ENCODE measurements at places on chromosomes 13 and 19.

DNA sequence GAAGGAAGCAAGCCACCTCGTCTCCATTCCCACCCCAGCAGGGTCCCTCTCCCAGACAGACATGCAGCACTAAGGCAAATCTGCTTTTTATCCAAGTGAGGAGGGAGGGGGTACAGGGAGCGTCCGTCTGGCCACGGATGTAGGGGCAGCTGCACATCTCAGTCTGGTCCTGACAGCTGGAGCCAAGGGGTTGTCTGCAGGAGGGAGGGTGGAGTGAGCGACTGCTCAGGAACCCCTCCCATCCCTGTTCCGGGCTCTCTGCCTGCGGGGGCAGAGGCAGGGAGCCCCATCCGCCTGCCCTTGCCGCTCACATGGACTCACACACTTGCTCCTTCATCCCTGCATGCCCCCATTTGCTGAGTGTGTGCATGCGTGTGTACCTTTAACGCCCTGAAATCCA lies 2.5 kb downstream of the TMEM190 start:
- DNase-seq: no peak

DNA sequence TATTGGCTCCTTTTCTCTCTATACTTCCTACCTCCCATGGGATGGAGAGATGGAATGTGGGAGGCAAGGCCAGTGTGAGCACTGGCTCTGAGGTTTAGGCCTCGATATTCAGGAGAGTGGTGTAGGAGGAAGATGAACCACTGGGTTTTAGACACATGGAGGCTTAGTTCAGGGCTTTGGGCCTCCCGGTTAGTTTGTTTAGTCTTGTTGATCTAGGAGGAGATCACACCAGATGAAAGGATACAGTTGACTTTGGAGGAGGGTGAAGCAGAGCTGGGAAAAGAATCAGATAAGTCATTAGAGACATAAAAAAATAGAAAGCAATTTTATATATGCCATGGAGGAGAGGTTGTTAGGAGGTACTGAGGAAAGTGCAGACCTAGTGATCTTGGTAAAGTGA lies 30.9 kb downstream of the RNASEH2B start:
- no peak for DNase-seq

DNA sequence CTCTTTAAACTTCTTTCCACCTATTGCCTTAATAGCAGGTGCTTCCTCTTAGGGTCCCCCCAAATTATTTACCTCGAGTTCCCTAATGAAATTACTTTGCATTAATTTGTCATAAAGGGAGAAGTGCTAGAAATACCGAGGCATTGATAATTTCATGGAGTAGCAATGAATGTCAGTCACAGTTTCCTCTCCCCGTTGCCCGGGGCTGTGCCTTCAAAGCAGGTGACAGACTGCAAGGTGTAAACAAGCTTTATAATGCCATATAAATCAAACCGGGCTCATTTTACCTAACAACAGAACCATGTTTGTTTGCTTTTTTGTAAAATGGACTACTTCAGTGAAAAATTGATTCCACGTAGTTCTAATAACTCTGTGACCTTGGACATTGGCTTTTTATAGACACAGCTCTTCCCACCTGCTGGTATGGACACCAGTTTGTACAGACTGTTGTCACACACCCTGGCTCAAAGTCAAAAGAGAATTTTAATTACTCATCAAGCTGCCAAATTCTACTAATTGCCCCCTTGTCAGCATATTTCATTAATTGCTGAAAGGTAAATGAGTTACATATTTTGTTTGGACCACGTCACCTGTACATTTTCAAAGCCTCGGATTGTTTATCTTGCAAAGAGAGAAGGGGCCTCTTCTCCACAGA lies 171.1 kb downstream of the STK24 start:
- no peak for DNase-seq

- no peak for DNase-seq
These were observed 38.4 kb upstream of the TCF3 start for GRCh38 chr19:1690699-1691307.

All from Kasumi-1 (cell line).